Progenitor cell of endocrine pancreas (in vitro differentiated cells): ENCODE measurements at places on chromosomes 2 and 18. TPM values are rescaled to one million over a fixed set of nuclear protein-coding genes. Genes with fewer than 3 reads are reported as not detected.

ZAP70 gene
- total RNA-seq, result 2.6 and 3.8 TPM in 2 replicates

UGT1A8 gene
- not detected in 2 replicates for total RNA-seq

RNU2-63P gene
- total RNA-seq, result 2.8 TPM in 1 of 2 replicates, not detected in the other

ORC4 gene
- total RNA-seq, result 77.1 and 77.3 TPM in 2 replicates

ICA1L gene
- 17.8 and 19.1 TPM in 2 replicates for total RNA-seq

CYS1 gene
- 2.3 and 2.5 TPM in 2 replicates for total RNA-seq

HJURP gene
- 22.0 and 23.1 TPM in 2 replicates for total RNA-seq

DNA sequence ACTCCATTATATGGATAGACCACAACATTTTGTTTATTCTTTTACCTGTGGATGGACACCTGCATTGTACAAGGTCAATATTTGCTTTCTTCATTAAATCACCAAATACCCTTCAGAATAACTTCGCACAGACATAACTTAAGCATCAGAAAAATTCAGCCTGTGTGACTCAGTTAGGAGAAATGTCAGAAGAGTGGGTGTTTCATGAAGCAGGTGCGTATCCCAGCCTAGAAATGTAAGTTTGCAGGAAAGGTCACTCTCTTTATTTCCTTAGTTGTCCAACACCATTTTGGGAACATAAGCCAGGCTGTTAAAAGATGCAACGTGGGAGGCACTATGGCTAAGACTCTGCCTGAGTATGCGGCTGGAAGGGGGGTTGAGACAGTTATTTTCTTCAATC, 48.6 kb upstream of the FHL2 start:
- DNase-seq, result no peak

DNA sequence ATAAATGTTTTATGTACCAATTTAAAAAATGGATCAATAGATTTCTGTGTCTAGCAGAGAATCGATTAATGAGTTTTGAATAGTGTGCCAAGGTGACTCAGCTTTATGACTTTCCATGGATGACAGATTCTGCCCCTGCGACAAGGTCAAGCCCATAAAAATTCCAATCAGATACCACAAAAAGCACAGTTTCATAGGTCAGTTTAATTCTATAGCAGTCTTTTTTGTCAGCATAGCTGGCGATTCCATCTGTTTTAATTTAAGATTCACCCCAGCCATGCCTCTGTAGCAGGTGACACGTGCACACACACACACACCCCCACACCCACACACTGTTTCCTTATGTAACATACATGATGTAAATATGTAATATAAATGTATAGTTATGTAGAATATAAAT, 28.9 kb downstream of the RAB31 start:
- DNase-seq, result no peak

GRCh38 chr2:46863882-46864281, 51.7 kb downstream of the MCFD2 start:
- no peak for DNase-seq

DNA sequence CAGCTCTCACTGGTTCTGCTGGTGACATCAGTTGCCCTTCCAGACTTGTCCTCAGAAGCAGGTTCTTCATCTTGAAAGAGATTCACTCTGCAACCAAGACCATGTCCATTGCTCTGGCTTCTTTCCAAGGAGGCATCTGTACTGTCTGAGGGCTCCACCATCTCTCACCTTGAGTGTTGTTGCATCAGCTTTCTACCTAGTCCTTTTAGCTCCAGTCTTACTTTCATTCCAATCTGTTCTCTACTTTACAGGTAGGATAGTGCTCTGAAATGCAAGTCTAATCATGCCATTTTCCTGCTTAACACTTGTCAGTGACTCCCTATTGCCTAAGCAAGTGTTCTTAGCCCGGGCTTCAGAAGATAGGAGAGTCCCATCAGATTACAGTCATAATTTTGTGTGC, 117.7 kb downstream of the EN1 start:
- DNase-seq, result no peak

GRCh38 chr2:59690849-59691248, 862.6 kb downstream of the BCL11A start:
- no peak for DNase-seq

- no peak for DNase-seq
These were observed 360.8 kb downstream of the DCC start for GRCh38 chr18:52700816-52701215.

- no peak for DNase-seq
These were observed 46.6 kb downstream of the HS6ST1 start for GRCh38 chr2:128271911-128272600.

GRCh38 chr2:45469314-45470099, 141.6 kb downstream of the SRBD1 start:
- DNase-seq, result no peak

DNA sequence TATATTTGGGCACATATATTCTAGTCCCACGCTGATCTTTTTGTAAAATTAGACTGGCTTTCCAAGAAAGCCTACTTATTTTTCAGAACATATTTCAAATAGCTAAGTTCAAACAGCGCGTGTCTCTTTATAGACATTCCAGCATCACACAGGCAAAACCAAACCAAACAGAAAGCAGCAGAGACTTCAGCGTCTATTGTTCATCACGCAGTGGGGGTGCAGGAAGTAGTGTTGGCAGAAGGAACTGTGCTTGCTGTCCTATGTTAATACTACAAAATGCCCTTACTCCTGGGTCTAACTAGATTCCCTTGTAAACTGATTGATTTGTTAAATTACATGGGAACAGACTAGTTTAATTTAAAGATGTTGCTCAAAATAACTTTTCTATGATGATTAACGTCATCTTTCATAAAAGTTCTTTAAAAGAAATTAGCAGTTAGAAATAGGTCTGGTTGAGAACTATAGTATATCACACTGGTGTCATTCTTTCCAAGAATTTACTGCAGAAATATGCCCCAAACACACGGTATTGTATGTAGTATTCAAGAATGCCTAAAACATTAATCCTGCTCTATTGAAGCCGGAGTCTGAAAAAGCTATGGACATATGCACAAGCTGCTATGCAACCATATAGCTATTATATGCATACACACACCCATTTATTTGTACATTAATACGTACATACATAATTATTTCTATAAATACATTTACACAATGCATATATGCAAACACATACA, 436.3 kb downstream of the CBLN2 start:
- DNase-seq, result no peak
